ENCODE measurements at places on chromosomes 3 and 15. TPM values are rescaled to one million over a fixed set of nuclear protein-coding genes. Genes with fewer than 3 reads are reported as not detected.

GRCh38 chr3:175129126-175129525 lies 270.0 kb downstream of the NAALADL2 start:
- no peaks in the 10 kb centered on the region for H3K36me3 ChIP-seq
- DNase-seq, result no peak
- no peak overlapping the region for H3K27ac ChIP-seq
- no peaks in the 10 kb centered on the region for H3K27me3 ChIP-seq
- no peak overlapping the region for H3K4me3 ChIP-seq
- H3K4me1 ChIP-seq, result no peaks in the 10 kb centered on the region

GRCh38 chr3:167880183-167880582 lies 144.7 kb downstream of the SERPINI1 start:
- DNase-seq, result no peak
- H3K27ac ChIP-seq, result no peak overlapping the region
- no peaks in the 10 kb centered on the region for H3K27me3 ChIP-seq
- no peaks in the 10 kb centered on the region for H3K36me3 ChIP-seq

- H3K4me1 ChIP-seq, result no peaks in the 10 kb centered on the region
- no peak overlapping the region for H3K4me3 ChIP-seq
- H3K27ac ChIP-seq, result no peak overlapping the region
- no peak for DNase-seq
Measured at GRCh38 chr15:78850941-78851755, 21.5 kb upstream of the MORF4L1 start.

GRCh38 chr15:59751552-59752413 lies 62.7 kb upstream of the BNIP2 start:
- no peaks in the 10 kb centered on the region for H3K4me1 ChIP-seq
- no peaks in the 10 kb centered on the region for H3K27me3 ChIP-seq
- no peaks in the 10 kb centered on the region for H3K36me3 ChIP-seq
- DNase-seq, result no peak

DNA sequence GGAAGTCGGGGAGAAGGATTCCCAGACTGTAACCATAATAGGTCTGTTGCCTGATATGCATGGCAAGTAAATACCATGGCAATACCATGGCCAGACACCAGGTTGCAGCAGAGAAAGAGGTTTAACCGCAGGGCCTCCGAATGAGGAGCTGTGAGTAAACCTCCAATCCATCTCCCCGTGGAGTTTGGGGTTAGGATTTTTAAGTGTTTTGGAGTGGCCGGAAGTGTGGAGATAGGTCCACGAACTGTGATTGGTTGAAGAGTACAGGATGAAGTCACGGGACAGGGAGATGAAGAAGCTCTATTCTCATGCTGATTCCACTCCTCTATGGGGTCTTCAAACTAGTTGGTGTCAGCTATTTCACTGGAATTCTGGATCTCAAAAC lies 127.9 kb downstream of the ST8SIA2 start:
- no peaks in the 10 kb centered on the region for H3K4me1 ChIP-seq
- no peaks in the 10 kb centered on the region for H3K27me3 ChIP-seq
- peak; percentile 89 for DNase-seq
- H3K27ac ChIP-seq, result no peak overlapping the region
- H3K4me3 ChIP-seq, result no peak overlapping the region
- no peaks in the 10 kb centered on the region for H3K36me3 ChIP-seq

DNA sequence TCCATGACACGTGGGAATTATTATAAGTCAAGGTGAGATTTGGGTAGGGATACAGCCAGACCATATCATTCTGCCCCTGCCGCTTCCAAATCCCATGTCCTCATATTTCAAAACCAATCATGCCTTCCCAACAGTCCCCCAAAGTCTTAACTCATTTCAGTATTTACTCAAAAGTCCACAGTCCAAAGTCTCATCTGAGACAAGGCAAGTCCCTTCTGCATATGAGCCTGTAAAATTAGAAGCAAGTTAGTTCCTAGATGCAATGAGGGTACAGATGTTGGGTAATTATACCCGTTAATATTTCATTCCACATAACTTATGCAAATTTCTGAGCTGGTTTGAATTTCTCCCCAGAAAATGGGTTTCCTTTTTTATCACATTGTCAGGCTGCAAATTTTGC lies 47.7 kb downstream of the RNF111 start:
- H3K36me3 ChIP-seq, result peaks cover 7% of the 10 kb centered on the region

ERC2 gene
- total RNA-seq, result 2.9 TPM
